ENCODE measurements at places on chromosomes 4 and X. TPM values are rescaled to one million over a fixed set of nuclear protein-coding genes. Genes with fewer than 3 reads are reported as not detected.

The TBCK gene
- total RNA-seq = 19.8 TPM

The CDKL2 gene
- total RNA-seq = 0.11 TPM

The PAGE2 gene
- total RNA-seq = not detected

The DOK7 gene
- total RNA-seq = 35.5 TPM

The FAM236A gene
- not detected for total RNA-seq

The STK32B gene
- 0.89 TPM for total RNA-seq

The RTL3 gene
- total RNA-seq = 0.08 TPM

The ADGRG2 gene
- total RNA-seq = 0.62 TPM

The PDHA1 gene
- 1,288 TPM for total RNA-seq

The HTRA3 gene
- 131 TPM for total RNA-seq

The SEC24B gene
- 26.1 TPM for total RNA-seq

The ARHGEF9 gene
- total RNA-seq = 38.0 TPM

The FGFRL1 gene
- 21.0 TPM for total RNA-seq

The FAM9C gene
- total RNA-seq = 0.38 TPM

The OTUD6A gene
- total RNA-seq = not detected

The CEP44 gene
- 9.3 TPM for total RNA-seq

The IL21 gene
- total RNA-seq = not detected

The RASSF6 gene
- not detected for total RNA-seq

The TLR1 gene
- 4.3 TPM for total RNA-seq

The CABS1 gene
- total RNA-seq = not detected

The ZNF674 gene
- 2.2 TPM for total RNA-seq

The GLOD5 gene
- total RNA-seq = not detected

The DGAT2L6 gene
- total RNA-seq = not detected

The GRIA2 gene
- not detected for total RNA-seq

The DUSP9 gene
- total RNA-seq = 0.19 TPM

The LNX1 gene
- 11.2 TPM for total RNA-seq

The CT45A5 gene
- not detected for total RNA-seq

The NDP gene
- total RNA-seq = not detected

The SHROOM4 gene
- 10.8 TPM for total RNA-seq

The ATP8A1 gene
- 14.6 TPM for total RNA-seq

The GUCY1B1 gene
- 32.6 TPM for total RNA-seq

The TIMM17B gene
- total RNA-seq = 80.5 TPM

The CXCL10 gene
- total RNA-seq = not detected

The GPM6B gene
- total RNA-seq = 5.1 TPM
